Urothelium cell line (cell line): ENCODE measurements at places on chromosomes 1 and 21.
A peak's percentile ranks its signal among the peaks of the same experiment; 100 is the strongest.

- DNase-seq: no peak
Measured at GRCh38 chr1:200626853-200627534, 6.4 kb upstream of the KIF14 start.

DNA sequence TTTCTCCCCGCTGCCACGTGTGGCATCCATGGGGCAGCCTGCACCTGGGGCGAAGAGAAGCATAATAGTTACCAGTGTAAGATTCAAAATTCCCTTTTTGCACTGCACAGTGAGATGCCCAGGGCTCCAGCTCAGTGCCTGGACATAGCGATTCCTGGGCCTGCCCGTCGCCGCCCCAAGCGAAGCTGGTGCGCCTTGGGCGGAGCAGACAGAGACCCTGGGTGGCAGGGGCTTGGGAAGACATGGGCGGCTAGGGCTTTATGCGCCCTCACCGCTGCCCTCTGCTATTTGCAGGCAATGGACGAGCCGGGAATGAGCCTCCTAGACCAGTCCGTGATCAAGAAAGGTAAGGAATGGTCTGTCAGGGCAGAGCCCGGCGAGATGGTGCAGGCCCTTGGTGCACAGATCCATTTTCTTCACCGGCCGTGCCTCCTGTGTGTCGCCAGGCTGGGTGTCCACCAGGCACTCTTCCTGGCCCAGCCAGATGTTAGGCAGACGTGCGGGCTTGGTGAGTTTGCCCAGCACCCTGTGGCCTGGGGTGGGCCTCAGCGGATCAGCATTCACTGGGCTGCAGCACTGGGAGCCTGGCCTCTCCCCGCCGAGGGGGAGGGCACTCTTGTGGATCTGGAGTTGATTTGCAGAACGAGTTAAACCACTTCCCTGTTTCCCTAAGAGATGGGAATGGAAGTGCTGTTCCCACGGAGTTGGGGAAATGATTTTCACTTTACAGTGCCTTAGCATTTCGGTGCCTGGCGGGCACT is 1.7 kb downstream of the TFAP2E start:
- no peak for DNase-seq

GRCh38 chr1:1264868-1265272 is 8.8 kb downstream of the UBE2J2 start:
- DNase-seq: peak; percentile 42

DNA sequence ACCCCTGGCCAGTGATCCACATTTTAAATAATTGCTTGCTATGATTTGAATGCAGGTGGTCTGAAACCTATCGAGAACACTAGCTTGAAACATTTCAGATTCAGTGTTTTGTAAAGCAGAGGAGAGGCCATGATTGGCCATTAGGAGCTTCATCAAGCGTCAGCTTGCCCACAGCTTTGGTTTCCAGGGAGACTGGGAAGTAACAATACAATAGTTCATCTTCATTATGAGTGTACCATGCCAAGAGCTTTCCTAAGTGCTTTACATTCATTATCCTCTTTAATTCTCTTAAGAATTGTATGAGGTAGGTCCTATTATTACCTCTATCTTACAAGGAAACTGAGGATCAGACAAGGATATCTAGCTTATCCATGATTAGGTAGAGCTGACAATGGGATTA is 27.7 kb upstream of the ATP5PO start:
- DNase-seq: no peak

- no peak for DNase-seq
Measured at GRCh38 chr1:182410620-182411273, 10.3 kb upstream of the TEDDM1 start.

DNA sequence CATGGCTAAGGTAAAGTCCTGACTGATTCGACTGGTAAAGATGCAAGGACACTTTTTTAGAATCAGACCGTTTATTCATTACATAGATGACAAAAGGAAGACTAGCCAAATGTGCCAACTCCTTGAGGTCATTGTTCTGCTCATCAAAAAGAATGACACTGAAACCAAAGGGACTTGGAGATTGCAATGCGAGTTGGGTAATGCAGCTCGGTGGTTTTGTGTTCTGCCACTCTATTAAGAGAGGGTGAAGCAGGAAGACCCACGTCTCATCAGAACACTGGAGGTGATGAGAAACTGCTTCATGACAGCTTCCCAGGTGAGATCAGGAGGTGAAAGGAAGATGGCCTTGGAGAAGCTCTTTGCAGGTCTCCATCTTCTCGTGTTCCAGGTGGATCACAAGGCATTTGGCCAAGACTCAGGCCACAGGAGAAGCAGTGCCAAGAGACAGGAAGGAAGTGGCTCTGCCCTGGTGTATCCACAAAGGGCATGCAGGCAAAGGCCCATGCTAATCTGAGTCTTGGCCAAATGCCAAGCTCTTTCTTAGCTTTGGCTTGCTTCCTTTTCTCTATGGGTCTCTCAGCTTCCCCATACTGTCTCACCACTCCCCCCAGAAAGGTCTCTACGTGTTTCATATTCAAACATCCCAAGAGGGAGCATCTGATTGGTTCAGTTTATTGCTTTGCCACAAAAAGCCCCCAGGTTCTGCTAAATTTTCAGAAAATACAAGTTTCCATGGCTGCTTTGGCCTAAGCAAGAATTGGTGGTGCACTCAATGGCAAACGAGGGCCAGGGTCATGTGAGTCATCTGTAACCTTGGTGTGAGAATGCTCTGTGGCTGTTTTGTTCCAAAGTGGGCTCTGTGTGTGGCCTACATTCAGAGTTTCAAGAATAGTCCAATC is 5.7 kb upstream of the CCT8 start:
- no peak for DNase-seq

DNA sequence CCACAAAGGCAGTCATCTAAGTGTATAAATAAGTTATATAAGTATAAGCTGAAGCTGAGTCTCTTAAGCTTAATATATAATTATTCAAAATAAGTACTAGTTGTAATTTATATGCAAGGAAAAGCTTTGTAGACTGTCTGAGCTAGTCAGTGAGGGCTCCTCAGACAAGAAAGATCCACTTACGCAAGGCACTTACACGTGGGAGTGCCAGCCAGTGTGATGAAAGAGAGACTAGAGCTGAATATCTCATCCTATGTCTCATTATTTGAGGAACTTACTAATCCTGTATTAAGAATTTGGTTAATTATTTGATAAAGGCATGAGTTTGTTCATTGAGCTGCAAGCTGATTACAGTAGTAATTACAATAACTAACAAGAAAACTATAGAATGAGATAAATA is 146.9 kb downstream of the PDE4B start:
- DNase-seq: no peak

GRCh38 chr21:37146320-37147235 is 73.5 kb downstream of the TTC3 start:
- no peak for DNase-seq

DNA sequence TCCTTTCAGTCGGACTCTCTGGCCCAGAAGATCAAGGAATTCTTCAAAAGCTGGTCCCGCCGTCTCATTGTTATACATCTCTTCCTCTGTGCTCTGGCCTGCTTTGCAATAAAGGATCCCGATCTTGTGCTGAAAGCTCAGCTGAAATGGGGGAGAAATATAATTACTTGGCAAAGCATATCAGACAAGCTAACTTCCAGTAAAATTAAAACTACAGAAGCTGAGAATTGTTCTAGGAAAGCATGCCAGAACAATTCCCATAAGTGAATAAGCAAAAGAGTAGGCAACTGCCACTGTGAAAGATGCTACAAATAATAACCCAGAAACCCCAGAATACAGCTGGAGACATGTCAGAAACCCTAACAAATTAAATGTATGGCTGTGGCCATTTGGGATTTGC is 146.1 kb downstream of the SIPA1L2 start:
- DNase-seq: no peak

DNA sequence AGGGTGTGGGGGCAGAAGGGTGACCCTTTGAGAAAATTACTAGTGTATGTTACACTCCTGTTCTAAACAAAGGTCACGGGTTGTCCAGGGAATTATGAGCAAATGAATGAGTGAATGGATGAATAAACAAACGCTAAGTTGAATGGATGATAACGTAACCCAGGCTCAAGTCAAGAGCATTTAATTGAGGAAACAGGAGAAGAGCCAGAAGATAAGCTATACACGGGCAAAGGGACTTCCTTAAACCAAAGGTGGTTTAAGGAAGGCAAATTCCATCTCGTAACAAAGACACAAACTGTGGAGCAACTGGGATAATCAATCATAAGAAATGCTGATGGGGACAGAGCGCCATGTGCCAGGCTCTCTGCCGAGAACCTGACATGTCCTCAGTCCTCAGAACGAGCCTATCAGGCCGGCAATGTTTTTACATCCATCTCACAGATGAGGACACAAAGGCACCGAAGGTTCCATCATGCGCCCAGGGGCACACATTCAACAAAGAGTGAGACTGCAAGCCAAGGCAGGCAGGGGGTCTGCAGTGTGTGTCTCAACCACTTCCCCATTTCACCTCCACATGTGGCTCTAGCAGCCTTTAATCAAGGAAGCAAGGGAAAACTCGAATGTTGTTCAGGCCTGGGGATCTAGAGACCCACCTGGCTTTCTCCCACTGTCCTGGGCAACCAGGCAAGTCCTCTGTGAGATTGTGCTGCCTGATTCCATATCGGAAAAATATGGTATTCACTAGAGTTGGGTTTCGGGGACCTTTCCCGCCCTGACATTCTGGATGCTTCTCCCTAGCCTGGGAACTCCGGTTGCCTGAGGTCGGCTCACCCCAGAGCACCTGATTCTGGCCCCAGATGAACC is 126.8 kb upstream of the EDN2 start:
- DNase-seq: no peak

- no peak for DNase-seq
Measured at GRCh38 chr1:16266411-16267118, 29.6 kb upstream of the CPLANE2 start.

DNA sequence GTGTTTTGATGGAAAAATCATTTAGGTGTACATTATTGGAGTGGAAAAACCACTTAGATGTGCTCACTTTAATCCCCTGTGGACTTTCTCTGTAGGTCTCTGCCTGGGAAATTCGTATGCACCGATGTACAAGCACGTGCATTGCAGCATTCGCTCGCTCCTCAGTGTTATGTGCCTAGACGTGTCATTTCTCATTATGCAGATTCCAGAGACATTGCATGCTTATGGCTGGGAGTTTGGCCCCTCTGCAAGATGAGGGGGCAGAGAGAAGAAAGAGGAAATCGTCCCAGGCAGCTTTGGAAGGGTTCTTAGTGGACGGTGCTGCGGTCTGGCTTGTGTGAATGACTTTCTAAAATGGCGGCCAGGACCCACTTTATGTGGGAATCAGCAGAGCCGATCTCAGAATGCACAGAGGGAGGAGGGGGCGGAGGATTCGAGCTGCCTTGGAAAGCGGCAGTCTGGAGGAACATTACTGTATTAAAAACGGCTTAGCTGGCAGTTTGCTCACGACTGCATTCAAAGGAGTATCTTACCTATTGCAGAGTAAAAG is 2.3 kb downstream of the SPEN start:
- DNase-seq: peak; percentile 32

- no peak for DNase-seq
Measured at GRCh38 chr1:167763525-167764220, 41.9 kb downstream of the MPZL1 start.

DNA sequence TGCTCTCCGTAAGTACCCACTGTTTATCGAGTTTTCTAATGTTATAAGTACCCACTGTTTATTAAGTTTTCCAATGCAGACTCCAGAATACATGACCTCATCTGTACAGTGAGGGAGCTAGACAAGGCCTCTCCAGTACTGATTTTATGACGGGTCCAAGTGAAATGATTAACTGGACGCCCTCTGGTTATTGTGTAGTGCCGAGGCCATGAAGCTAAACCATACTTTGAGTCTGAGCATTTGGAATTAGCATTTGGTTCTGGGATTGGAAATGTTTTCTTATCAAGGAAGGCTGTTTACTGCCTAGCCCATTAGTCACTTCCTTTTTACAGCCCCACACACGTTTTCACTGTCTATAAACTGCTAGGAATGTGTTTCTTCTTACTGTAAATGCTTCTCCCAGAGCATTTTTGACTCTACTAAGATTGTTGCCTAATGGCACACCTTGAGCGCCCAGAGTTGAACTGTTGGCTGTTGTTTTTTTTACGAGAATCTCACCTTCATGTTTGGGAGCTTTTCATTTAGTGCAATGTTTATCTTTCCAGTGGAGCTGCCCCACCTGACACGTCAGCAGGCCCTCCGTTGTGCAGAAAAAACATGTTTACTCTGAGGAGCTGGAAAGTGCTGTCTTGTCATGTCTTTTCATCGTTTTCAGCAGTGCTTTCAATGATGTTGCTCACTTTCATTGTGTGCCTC is 26.9 kb downstream of the SPATA46 start:
- DNase-seq: peak; percentile 57

- DNase-seq: no peak
Measured at GRCh38 chr1:13675151-13675651, 24.8 kb upstream of the PRDM2 start.

DNA sequence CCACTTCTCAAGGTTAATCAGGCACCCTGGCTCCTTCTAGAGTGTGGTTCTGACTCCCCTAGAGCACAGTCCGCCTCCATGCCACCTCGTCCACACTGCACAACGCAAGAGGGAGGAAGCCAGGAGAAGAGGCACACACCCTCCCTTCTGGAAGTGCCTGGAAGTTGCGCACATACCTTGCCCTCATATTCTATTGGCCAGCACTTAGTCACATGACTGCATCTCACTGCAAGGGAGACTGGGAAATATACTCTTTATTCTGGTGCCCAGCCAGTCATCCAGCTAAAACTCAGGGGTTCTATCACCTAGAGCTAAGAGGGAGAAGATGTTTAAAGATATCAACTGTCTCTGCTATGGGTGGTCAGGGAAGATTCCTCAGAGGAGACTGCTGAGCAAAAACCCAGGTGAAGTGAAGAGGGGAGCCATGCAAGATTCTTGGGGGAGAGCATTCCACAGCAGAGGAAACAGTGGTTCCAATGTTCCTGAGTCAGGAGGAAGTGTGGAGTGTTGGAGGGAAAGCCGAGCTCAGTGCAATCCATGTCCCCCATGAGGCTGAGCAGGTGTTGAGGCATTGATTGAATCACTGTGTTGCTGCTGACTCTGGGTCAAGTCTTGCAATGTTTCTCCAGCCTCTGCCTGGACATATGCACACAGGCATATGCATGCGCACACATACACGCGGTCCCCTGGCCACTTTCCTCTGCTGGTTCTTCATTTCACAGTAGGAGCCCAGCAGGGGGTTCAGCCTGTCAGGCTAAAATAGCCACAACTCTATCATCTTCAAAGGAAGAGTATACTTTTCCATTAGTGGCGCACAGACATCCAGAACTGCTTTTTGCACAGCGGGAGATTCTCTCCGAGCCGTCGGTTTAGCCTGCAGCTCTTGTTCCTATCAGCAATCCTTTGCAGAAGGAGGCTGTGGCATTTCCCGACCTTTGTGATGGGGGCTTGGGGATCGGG is 22.3 kb upstream of the KLHDC7A start:
- no peak for DNase-seq

DNA sequence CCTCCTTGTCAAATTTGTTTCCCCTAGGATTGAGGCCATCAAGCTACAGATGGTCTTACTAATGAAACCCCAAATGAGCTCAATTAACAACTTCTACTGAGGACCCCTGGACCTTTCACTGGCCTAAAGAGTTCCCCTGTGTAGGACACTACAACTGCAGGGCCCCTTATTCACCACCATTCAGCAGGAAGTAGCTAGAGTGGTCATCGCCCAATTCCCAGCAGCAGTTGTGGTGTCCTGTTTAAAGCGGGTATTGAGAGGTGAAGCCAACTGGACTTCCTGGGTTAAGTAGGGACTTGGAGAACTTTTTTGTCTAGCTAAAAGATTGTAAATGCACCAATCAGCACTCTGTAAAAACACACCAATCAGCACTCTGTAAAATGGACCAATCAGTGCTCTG is 1466.9 kb downstream of the KCNT2 start:
- DNase-seq: no peak
